ENCODE measurements at places on chromosomes 6 and 20.

- no peak for DNase-seq
- no peaks in the 10 kb centered on the region for H3K27me3 ChIP-seq
- H3K27ac ChIP-seq, result no peak overlapping the region
Observed at GRCh38 chr6:105120570-105120969, 59.2 kb downstream of the POPDC3 start.

DNA sequence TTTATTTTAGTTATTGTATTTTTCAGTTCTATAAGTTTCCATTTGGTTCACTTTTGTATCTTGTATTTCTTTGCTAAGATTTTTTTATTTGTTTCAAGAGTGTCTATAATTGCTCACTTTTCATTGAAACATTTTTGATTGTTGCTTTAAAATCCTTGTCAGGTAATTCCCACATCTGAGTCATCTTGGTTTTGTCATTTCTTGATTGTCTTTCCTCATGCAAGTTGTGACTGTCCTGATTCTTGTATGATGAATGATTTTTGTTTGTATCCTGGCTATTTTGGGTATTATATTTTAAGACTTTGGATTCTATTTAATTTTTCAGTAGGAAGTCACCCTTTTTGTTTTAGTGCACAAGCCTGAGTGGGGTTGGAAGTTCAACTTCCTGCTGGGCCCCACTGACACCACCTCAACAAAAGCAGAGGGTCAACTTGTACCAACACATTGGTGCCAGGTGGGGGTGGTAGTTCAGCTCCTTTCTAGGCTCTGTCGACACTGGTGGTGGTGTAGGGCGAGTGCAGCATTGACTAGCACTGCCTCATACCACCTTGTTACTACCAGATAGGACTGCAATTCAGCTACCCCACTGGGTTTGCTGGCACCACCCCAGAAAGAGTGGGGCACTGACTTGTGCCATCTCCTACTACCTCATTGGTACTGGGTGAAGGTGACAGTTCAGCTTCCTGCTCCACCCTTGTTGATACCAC is 8.8 kb downstream of the RSPH3 start:
- no peaks in the 10 kb centered on the region for H3K4me1 ChIP-seq
- no peak overlapping the region for H3K4me3 ChIP-seq
- DNase-seq, result no peak
- no peaks in the 10 kb centered on the region for H3K36me3 ChIP-seq
- no peaks in the 10 kb centered on the region for H3K27me3 ChIP-seq
- H3K27ac ChIP-seq, result no peak overlapping the region

- H3K27ac ChIP-seq, result no peak overlapping the region
- no peak for DNase-seq
- H3K36me3 ChIP-seq, result no peaks in the 10 kb centered on the region
- H3K4me1 ChIP-seq, result no peaks in the 10 kb centered on the region
Observed at GRCh38 chr20:13515796-13516558, 122.8 kb downstream of the TASP1 start.

- no peaks in the 10 kb centered on the region for H3K27me3 ChIP-seq
- H3K36me3 ChIP-seq, result no peaks in the 10 kb centered on the region
- no peak for DNase-seq
- no peak overlapping the region for H3K27ac ChIP-seq
Observed at GRCh38 chr6:45502456-45502855, 124.7 kb upstream of the SUPT3H start.

- H3K27ac ChIP-seq, result no peak overlapping the region
- DNase-seq, result no peak
- no peaks in the 10 kb centered on the region for H3K4me1 ChIP-seq
- H3K36me3 ChIP-seq, result no peaks in the 10 kb centered on the region
- no peaks in the 10 kb centered on the region for H3K27me3 ChIP-seq
Observed at GRCh38 chr6:130070326-130070725, 51.9 kb downstream of the L3MBTL3 start.

DNA sequence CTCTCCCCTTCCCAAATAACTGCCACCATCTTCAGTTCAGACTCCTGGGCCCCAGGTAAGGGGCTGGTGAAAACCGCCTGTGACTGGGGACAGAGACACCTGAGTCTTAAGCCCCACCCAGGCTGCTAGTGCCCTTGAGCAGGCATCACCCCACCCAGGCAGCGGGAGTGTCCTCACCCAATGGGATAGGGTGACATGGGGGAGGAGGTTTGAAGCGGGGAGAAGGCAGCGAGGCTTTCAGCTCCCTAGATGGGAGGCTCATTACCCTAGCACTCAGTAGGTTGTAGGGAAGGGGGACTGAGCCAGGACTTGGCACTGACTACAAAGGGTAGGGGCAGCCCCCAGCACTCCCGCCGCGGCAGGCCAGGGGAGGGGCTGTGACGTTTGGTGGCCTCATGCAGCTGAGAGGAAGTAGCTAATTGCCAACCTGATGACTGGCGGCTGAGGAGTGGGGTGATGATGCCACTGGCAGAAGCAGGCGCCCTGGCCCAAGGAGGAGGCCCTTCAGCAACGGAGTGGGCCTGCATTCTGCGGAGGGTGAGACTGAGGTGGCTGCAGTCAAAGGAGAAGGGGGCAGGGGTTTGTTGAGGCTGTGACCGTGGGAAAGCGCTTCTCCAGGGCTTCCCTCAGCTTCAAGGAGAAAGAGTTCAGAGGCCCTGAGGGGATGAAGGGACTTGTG is 126.9 kb downstream of the MRPL14 start:
- H3K4me1 ChIP-seq, result peaks cover 32% of the 10 kb centered on the region
- no peaks in the 10 kb centered on the region for H3K36me3 ChIP-seq
- DNase-seq, result no peak
- H3K27ac ChIP-seq, result no peak overlapping the region
- H3K27me3 ChIP-seq, result peaks cover 10% of the 10 kb centered on the region

DNA sequence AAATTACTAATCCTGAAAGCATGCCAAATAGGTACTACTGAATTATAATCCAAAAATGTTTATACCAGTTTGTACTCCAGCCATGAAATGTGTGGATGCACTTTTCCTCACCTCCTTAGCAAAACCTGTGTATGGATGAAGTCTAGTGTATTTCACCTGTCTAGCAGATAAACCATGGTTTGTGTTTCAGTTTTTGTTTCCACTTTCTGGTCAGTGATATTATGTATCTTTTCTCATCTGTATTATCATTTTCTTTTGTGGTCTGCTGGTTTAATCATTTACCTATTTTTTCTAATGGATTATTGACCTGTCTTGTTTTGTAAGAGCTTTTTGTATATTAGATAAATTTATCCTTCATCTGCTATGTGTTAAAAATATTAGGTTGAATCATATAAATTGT is 41.0 kb upstream of the TMEM217 start:
- H3K4me3 ChIP-seq, result no peak overlapping the region
- no peaks in the 10 kb centered on the region for H3K27me3 ChIP-seq
- H3K4me1 ChIP-seq, result no peaks in the 10 kb centered on the region
- no peak for DNase-seq
